ENCODE measurements at places on chromosomes 3 and 15.

DNA sequence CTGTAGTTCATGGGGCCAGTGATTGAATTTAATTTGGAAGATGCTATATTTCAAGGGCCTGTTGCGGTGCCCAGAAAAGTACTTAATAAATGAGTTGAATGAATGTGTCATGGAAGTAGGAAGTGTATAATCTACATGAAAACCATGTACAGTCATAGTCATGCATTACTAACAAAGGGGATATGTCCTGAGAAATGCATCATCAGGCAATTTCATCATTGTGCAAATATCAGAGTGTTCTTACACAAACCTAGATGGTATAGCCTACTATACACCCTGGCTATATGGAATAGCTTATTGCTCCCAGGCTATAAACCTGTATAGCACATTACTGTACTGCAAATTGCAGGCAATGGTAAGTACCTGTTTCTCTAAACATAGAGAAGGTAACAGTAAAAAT is 10.7 kb upstream of the MYO5C start:
- DNase-seq = no peak

DNA sequence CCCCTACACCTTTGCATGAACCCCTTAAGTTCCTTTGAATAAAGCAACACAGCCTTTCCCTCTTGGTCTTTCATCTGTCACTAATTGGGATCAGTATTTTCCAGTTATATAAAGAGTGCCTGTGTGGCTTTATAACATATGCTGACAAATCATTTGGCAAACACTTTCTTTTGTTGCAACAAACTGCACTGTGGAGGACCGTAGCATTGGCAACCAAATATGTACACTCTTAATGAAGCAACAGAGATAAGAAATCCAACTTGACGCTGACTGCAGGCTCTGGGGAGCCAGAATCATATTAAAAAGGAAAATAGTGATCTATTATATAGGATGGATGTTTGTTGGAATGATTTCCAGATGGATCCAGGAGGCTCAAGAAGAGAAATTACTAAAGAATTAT is 120.1 kb upstream of the PRICKLE2 start:
- no peak for DNase-seq

GRCh38 chr3:22372292-22373062 is 621.5 kb upstream of the ZNF385D start:
- DNase-seq = no peak

- DNase-seq = no peak
Measured at GRCh38 chr3:138845771-138846173, 11.0 kb upstream of the PIK3CB start.

GRCh38 chr3:123817413-123817812 is 66.7 kb downstream of the MYLK start:
- DNase-seq = no peak

Measured in GM12865 (cell line).